IgD-negative memory B cell (primary cell): ENCODE measurements at places on chromosomes 16 and 17. TPM values are rescaled to one million over a fixed set of nuclear protein-coding genes. Genes with fewer than 3 reads are reported as not detected.

Gene CDH11
- polyA plus RNA-seq, result not detected

Gene TP53TG3C
- polyA plus RNA-seq, result not detected

Gene RAB26
- 0.41 TPM for polyA plus RNA-seq

Gene OR1F1
- polyA plus RNA-seq, result not detected

Gene TPSG1
- not detected for polyA plus RNA-seq

Gene SEPTIN1
- 161 TPM for polyA plus RNA-seq

Gene KRTAP2-4
- not detected for polyA plus RNA-seq

Gene FBXO39
- polyA plus RNA-seq, result not detected

Gene CA5A
- not detected for polyA plus RNA-seq

Gene PERCC1
- not detected for polyA plus RNA-seq

Gene OR4D1
- polyA plus RNA-seq, result 0.11 TPM

Gene PRDM7
- not detected for polyA plus RNA-seq

Gene NLRC5
- 134 TPM for polyA plus RNA-seq

Gene CACNG3
- not detected for polyA plus RNA-seq

Gene MT4
- not detected for polyA plus RNA-seq

Gene LPO
- polyA plus RNA-seq, result not detected

Gene SPNS2
- not detected for polyA plus RNA-seq

Gene CES3
- polyA plus RNA-seq, result 0.35 TPM

Gene FNDC8
- not detected for polyA plus RNA-seq

Gene KRTAP3-2
- not detected for polyA plus RNA-seq

Gene AMZ2
- 80.0 TPM for polyA plus RNA-seq

Gene RCVRN
- polyA plus RNA-seq, result not detected

Gene AOC2
- not detected for polyA plus RNA-seq

Gene KRTAP2-3
- polyA plus RNA-seq, result not detected

Gene MNT
- polyA plus RNA-seq, result 1.6 TPM

Gene SLC47A2
- 0.15 TPM for polyA plus RNA-seq

Gene MYH13
- polyA plus RNA-seq, result not detected

Gene PGAP6
- polyA plus RNA-seq, result 7.3 TPM

Gene CLEC10A
- polyA plus RNA-seq, result not detected

Gene CA7
- polyA plus RNA-seq, result not detected

Gene KCNH6
- not detected for polyA plus RNA-seq

Gene MYH8
- polyA plus RNA-seq, result not detected

Gene KCNJ16
- not detected for polyA plus RNA-seq

Gene TOB1
- 8.2 TPM for polyA plus RNA-seq

Gene ASGR1
- 0.50 TPM for polyA plus RNA-seq

Gene EMC8
- polyA plus RNA-seq, result 28.3 TPM
